CD4-positive, alpha-beta T cell treated with Interleukin-15 for 1 hour (primary cell): ENCODE measurements at places on chromosomes 3 and 15.

- DNase-seq: no peak
Observed at GRCh38 chr3:13199006-13199776, 126.0 kb upstream of the IQSEC1 start.

GRCh38 chr3:152360302-152360701 is 91.6 kb downstream of the MBNL1 start:
- no peak for DNase-seq

GRCh38 chr15:63246691-63247469 is 30.5 kb upstream of the APH1B start:
- peak; percentile 55 for DNase-seq

- DNase-seq: no peak
Observed at GRCh38 chr15:89761929-89762328, 10.9 kb upstream of the MESP1 start.

DNA sequence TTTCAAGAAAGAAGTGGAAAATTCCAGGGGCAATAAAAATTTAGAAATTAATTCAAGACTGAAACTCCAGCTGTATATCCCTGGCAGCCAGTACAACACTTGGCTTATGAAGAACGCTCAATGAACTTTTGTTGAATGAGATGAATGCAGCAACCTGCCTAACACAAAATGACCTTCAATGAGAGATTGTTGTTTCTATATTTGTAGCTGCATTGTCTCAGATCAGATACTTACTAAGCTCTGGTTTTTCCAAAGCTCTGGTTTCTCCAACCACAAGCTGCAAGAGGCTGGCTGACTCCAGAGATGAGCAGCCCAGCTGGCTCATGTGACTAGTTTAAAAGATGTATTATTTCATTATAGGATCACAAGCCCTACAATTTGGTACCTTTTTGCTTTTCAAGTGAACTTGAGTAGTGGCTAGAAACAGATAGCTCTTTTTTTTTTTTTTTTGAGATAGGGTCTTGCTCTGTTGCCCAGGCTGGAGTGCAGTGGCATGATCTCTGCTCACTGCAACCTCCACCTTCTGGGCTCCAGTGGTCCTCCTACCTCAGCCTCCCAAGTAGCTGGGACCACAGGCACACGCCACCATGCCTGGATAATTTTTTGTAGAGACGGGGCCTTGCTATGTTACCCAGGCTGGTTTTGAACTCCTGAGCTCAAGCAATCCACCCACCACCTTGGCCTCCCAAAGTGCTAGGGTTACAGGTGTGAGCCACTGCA is 57.4 kb downstream of the UMPS start:
- no peak for DNase-seq

GRCh38 chr3:114120211-114120610 is 58.6 kb downstream of the DRD3 start:
- no peak for DNase-seq

DNA sequence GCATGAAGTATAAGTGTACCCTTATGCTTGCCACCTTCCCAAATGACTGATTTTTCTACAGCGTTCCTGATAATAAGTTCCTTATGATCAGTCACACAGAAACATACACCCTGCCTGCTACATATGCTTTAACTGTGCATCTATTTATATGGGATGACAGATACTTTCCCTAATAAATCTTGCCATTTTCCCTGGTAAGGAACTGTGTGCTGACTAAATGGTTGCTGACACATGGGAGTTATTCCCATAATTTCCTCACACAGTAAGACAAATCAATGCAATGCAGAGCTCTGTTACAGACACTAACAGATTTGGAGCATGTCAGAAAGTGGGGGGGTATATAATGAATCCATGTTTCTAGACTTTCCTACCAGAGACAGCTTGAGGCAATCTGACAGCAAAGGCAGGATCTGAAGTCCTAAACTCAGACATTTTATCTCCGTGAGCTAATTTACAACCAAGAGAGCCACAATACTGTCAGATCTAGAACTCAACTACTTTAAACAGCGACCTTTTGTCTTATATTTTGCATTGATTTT is 86.9 kb upstream of the TCF12 start:
- no peak for DNase-seq
